Cerebellar nuclear complex (tissue), 1 donor: ENCODE measurements at places on chromosomes 13 and 19.

DNA sequence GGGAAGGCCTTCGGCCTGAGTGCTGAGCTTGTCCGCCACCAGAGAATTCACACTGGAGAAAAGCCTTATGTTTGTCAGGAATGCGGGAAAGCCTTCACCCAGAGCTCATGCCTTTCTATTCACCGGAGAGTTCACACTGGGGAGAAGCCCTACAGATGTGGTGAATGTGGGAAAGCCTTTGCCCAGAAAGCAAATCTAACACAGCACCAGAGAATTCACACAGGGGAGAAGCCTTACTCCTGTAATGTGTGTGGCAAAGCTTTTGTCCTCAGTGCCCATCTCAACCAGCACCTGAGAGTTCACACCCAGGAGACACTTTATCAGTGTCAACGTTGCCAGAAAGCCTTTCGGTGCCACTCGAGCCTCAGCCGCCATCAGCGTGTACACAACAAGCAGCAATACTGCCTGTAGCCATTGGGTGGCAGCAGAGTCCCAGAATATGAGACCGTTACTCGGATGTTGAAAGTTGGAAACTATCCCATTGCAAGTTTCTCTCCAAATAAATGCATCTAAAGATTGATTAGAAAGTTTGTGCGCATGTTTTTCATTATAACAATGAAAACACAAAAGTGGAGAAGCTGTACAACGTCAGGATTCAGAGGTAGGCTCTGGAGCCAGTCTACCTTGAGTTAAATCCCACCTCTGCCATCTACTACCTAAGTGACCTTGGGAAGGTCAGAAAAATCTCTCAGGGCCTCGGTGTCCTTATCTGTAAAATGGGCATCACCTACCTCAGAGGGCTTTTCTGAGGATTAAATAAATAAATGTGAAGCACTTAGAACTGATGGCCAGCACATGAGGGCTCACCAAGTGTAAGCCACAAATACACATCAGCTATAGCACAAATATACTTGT lies 21.1 kb downstream of the ZNF473 start:
- peak; percentile 41 for DNase-seq

- peak; percentile 47 for DNase-seq
Observed at GRCh38 chr13:43804461-43805070, 17.8 kb upstream of the ENOX1 start.

GRCh38 chr13:100506154-100506553 lies 82.4 kb downstream of the GGACT start:
- DNase-seq = no peak

GRCh38 chr19:39405958-39406655 lies 540 bp upstream of the ZFP36 start:
- peak; percentile 5 for DNase-seq

GRCh38 chr19:29086182-29086581 lies 126.8 kb downstream of the UQCRFS1 start:
- DNase-seq = no peak

DNA sequence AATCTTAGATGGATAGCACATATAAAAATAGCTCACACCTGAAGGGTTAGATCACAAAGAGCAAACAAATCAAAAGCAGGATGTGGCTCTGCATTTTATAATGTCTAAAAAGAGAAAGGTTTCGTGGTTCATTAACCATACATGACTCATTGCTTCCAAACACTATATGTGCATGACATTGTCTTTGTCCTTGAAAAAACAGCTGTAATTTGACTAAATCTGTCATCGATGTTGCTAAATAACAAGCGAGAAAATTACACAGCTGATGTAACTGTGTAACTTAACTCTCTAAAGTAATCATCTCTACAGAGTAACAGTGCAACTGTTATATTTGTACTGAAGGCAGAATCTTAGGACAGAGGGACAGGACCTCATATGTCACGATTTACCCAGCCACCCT lies 383.1 kb upstream of the GPC6 start:
- DNase-seq = no peak

- no peak for DNase-seq
Observed at GRCh38 chr19:8129061-8129618, 20.3 kb downstream of the FBN3 start.

- DNase-seq = no peak
Observed at GRCh38 chr19:5536337-5536894, 31.3 kb downstream of the TINCR start.

DNA sequence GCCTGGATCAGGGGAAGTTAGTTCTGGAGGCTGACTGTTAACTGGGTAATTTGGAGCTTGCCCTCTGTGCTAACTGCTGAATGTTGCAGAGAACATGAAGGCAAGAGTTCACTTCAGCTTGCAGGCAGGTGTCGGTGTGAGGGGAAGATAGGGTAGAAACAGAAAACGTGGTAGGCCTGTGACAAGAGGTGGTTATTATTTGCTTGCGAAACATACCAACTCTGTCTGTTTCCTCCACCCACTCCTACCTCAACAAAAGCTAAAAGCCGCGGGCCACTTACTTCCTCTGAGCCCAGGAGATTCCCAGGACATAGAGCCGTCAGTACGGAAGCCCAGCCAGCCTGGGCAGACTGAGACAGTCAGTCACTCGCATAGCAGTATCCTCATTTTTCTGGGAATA lies 119.2 kb upstream of the ABCC4 start:
- no peak for DNase-seq

- DNase-seq = no peak
Observed at GRCh38 chr19:40502647-40503319, 36.0 kb downstream of the SPTBN4 start.

DNA sequence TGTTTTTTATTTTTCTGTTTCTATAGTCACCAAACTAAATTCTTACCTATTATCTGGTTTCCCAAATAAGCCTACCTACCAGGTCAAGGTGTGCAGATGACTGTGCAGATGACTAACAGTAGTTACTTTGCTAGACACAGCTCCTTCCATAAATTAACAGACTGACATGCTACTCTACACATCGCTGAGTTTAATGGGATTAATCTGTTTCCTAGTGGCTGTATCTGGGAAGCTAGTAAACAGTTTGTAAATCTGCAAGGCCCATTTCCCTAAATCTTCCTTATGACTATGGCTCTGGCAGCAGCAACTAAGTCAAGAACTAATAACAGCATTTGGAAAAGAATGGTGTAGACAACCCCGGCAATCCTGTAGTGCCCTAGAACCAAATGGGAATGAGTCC lies 27.9 kb downstream of the MIPEP start:
- no peak for DNase-seq

- DNase-seq = no peak
Observed at GRCh38 chr19:46862974-46863632, 2.3 kb downstream of the ARHGAP35 start.
